H1 (cell line): ENCODE measurements at places on chromosomes 5 and 9.
A peak's percentile ranks its signal among the peaks of the same experiment; 100 is the strongest.

DNA sequence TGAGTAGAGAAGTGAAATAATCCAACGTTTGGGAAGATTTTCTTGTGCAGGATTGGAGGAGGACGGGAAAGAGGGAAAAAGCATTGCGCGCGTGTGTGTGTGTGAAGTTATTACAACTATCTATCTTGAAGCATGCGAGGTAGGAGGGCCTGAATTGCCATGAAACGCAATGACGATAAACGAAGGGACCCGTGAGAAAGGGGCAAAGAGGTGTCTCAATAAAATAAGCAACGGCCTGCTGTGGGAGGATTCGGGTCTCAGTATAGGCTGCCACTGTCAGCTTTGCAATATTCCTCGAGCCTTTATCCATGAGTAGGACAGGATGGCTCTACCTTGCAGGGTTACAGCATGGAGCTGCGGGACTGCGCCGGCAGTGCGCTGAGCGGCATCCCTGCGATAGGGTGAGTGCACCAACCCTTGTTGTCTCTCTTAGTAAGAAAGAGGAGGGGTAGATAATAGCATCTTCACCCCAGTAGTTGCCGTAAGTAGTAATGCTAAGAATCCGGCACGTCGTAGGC lies 631 bp upstream of the RCL1 start:
- H3K4me3 ChIP-seq, result peak overlapping the region; percentile 86
- H3K27ac ChIP-seq, result peak overlapping the region; percentile 47; the same call in 1 of the 2 replicates
- peaks cover 7% of the 10 kb centered on the region for H3K4me1 ChIP-seq
- no peak for DNase-seq

- no peaks in the 10 kb centered on the region; the same call in 1 of the 2 replicates for H3K4me1 ChIP-seq
- H3K27ac ChIP-seq, result no peak overlapping the region
- H3K27me3 ChIP-seq, result no peaks in the 10 kb centered on the region
- H3K36me3 ChIP-seq, result no peaks in the 10 kb centered on the region
Observed at GRCh38 chr5:96624596-96624995, 37.6 kb upstream of the CAST start.

DNA sequence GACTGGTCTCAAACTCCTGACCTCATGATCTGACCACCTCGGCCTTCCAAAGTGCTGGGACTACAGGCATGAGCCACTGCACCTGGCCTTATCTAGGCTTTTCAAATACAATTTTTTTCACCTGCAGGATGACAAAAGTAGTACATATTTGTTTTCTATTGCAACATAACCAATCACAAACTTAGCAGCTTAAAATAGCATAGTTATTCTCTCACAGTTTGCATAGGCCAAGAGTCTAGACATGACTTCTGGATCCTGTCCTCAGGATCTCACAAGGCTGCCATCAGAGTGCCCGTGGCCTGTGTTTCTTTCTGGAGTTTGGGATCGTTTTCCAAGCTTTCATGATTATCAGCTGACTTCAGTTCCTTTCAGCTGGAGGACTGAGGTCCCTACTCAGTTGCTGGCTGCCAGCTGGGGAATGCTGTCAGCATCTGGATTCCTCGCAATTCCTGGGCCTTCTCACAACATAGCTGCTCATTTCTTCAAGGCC lies 348.9 kb downstream of the ARHGEF28 start:
- DNase-seq, result no peak
- H3K27ac ChIP-seq, result no peak overlapping the region
- H3K36me3 ChIP-seq, result no peaks in the 10 kb centered on the region
- no peaks in the 10 kb centered on the region for H3K27me3 ChIP-seq

- DNase-seq, result peak; percentile 100
- peak overlapping the region; percentile 75 for H3K4me3 ChIP-seq
- H3K4me1 ChIP-seq, result peaks cover 9% of the 10 kb centered on the region
- H3K27ac ChIP-seq, result peak overlapping the region; percentile 80; the same call in 1 of the 2 replicates
- H3K27me3 ChIP-seq, result peaks cover 2% of the 10 kb centered on the region
Observed at GRCh38 chr9:127224178-127224882, 40.2 kb upstream of the GARNL3 start.

DNA sequence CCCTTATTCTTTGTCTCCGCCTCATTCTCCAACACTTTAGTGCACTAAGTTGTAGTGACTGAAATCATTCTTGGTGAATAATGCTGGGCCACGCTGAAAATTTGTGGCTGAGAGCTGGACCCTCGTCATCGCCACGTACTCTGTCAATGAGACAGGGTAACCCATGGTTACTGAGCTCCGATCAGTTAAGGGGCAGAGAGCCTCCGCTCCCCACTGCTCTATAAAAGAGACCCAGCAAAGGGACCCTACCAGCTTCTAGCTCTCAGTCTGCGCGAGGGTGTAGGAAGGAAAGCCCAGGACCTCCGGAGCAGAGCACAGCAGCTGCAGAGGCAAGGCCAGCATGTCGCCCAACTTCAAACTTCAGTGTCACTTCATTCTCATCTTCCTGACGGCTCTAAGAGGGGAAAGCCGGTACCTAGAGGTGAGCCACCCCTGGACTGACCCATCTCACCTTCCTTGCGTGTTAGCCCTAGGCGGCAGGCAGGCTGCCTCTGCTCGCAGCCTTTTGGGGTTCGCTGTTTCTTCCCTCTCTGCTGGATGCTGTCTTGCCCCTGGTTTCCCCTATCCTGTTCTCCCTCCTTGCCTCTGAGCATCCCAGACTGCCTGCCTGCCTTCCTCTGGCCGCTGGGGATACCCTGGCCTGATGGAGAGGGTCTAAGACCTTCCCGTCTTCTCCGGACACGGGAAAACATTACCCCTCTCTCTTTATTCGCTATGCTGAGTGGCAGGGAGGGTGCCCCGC lies at the start of gene CRHBP:
Gene CRHBP (plus strand): TSS at position 251 of the 742 bp plus-strand sequence. CDS start 90 bp downstream, at position 341.
- no peaks in the 10 kb centered on the region for H3K36me3 ChIP-seq
- H3K4me3 ChIP-seq, result peak within 1 kb of the TSS; percentile 49
- no peak within 1 kb of the TSS for H3K27ac ChIP-seq
- peaks cover 4% of the 10 kb centered on the region for H3K4me1 ChIP-seq
- peaks cover 48% of the 10 kb centered on the region for H3K27me3 ChIP-seq

GRCh38 chr9:136095070-136096058 lies at the start of gene NACC2:
Gene NACC2, minus strand, starts transcription at chr9:136095289. Its CDS starts 44,768 bp downstream, at chr9:136050521.
- no peak for DNase-seq
- H3K4me3 ChIP-seq, result peak within 1 kb of the TSS; percentile 40
- peaks cover 23% of the 10 kb centered on the region for H3K27me3 ChIP-seq
- peaks cover 11% of the 10 kb centered on the region for H3K4me1 ChIP-seq
- H3K27ac ChIP-seq, result no peak within 1 kb of the TSS
- no peaks in the 10 kb centered on the region for H3K36me3 ChIP-seq

- DNase-seq, result no peak
- H3K36me3 ChIP-seq, result no peaks in the 10 kb centered on the region
- no peaks in the 10 kb centered on the region for H3K4me1 ChIP-seq
- H3K27ac ChIP-seq, result no peak overlapping the region
Observed at GRCh38 chr9:70398145-70398556, 16.3 kb downstream of the KLF9 start.

GRCh38 chr5:128773378-128773777 lies 191.9 kb upstream of the SLC27A6 start:
- DNase-seq, result no peak
- no peaks in the 10 kb centered on the region for H3K36me3 ChIP-seq
- H3K27me3 ChIP-seq, result no peaks in the 10 kb centered on the region
- H3K4me3 ChIP-seq, result no peak overlapping the region

DNA sequence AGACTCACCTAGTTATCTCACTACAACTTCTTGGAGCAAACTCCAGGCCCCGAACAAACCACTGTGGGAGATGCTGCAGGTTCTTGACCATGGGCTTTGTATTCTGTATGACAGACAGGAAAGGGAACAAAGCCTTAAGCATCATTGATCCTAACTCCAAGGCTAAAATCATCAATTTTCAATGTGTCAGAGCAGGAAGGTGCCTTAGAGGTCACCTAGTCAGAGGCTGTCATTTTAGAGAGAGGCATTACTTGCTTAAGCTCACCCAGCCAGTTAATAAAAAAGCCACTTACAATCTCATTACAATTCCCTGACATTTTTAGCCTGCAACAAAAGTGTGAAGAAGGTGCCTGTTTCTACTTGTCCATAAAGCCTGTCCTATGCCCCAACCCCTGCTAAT lies 272.7 kb downstream of the FAM114A2 start:
- H3K36me3 ChIP-seq, result no peaks in the 10 kb centered on the region
- no peak for DNase-seq
- no peaks in the 10 kb centered on the region for H3K27me3 ChIP-seq
- no peak overlapping the region for H3K4me3 ChIP-seq
- H3K27ac ChIP-seq, result no peak overlapping the region

DNA sequence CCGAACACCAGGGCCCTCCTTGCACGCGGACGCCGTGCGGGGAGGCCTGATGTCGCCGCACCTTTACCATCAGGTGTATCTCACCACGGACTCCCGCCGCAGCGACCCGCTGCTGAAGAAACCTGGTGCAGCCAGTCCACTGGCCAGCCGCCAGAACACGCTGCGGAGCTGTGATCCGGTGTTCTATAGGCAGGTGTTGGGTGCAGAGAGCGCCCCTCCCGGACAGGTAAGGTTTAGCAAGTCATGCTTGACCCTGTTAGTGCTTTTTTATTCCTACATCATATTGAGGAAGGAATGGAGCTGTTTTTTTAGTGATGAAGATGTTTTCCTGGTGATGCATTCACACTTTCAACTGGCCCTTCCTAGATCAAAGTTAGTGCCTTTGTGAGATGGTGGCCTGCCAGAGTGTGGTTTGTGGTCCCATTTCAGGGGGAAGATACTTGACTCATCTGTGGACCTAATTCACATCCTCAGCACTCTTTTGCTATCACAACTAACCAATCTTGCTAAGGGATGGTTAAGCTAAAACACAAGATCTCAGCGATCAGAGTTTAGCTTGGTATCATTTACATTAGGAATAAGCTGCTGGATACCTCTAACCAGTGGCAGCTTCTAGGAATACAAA lies 2.7 kb downstream of the PCDHGC3 start:
- peaks cover 24% of the 10 kb centered on the region for H3K27me3 ChIP-seq
- H3K27ac ChIP-seq, result no peak overlapping the region
- H3K36me3 ChIP-seq, result no peaks in the 10 kb centered on the region
- peaks cover 6% of the 10 kb centered on the region; the same call in 1 of the 2 replicates for H3K4me1 ChIP-seq
- peak overlapping the region; percentile 41 for H3K4me3 ChIP-seq
- peak; percentile 54 for DNase-seq

DNA sequence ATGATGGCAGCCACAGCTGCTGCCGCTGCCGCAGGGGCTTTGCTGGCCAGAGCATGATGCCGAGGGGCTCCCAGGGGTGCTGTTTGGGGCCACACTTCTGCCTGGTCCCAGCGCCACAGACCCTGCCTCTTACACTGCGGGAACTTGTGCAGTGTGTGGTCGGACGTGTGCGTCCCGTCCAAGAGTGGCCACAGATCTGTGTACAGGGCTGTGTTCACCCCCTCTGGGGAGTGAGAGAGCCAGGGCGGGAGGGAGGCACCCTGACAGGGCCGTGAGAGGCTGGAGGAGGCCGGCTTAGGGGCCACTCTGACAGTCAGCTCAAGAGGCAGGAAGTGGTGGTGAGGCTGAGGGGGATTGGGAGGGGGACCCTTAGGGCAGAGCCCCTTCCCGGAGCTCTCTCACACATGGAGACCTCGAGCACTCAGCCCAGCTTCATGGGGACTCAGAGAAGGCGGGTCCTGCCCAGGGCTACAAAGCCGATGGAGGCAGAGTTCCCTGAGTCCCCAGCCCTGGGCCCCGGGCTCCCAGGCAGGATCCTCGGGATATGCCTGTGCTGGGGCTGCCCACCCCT lies 13.1 kb upstream of the CARD19 start:
- H3K4me3 ChIP-seq, result no peak overlapping the region
- H3K36me3 ChIP-seq, result no peaks in the 10 kb centered on the region
- no peak overlapping the region for H3K27ac ChIP-seq
- no peaks in the 10 kb centered on the region for H3K27me3 ChIP-seq

GRCh38 chr9:85871008-85871407 lies 69.9 kb upstream of the NAA35 start:
- no peaks in the 10 kb centered on the region for H3K27me3 ChIP-seq
- DNase-seq, result no peak
- H3K4me3 ChIP-seq, result no peak overlapping the region
- no peak overlapping the region for H3K27ac ChIP-seq

DNA sequence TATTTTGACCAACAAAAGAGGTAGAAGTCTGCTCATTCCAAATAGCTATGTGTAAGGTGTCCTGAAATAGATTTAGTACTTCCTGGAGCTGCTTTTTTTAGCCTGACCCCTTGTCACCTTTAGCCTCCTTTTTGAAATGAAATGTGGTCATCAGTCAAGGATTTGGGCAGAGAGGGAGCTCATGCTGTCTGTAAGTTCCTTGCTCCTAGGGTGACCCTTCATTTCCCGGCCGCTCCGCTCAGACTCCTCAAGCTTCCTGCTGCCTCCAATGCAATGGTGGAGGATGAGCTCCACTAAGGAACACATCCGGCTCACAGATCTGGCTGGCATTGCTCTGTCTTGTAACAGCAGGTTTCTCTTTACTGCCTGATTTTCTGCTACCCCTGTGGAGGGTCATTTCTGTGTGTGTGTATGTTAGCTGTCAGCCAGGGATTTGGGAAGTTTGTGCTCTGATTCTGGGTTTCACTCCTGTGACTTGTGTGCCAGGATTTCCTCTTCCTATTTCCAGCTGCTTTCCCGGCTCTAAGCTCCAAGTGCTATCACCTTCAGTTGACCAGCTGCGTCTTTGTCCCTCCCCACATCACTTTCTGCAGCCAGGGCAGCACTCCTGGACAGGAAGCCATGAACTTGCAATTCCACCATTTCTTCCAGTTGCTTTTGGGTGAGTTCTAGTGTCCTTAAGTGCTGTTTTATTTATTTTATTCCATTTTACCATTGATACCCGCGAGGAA lies 265.9 kb downstream of the ICE1 start:
- no peak for DNase-seq
- no peaks in the 10 kb centered on the region for H3K36me3 ChIP-seq
- no peak overlapping the region for H3K27ac ChIP-seq
- no peaks in the 10 kb centered on the region for H3K27me3 ChIP-seq
- no peaks in the 10 kb centered on the region for H3K4me1 ChIP-seq
- H3K4me3 ChIP-seq, result no peak overlapping the region

DNA sequence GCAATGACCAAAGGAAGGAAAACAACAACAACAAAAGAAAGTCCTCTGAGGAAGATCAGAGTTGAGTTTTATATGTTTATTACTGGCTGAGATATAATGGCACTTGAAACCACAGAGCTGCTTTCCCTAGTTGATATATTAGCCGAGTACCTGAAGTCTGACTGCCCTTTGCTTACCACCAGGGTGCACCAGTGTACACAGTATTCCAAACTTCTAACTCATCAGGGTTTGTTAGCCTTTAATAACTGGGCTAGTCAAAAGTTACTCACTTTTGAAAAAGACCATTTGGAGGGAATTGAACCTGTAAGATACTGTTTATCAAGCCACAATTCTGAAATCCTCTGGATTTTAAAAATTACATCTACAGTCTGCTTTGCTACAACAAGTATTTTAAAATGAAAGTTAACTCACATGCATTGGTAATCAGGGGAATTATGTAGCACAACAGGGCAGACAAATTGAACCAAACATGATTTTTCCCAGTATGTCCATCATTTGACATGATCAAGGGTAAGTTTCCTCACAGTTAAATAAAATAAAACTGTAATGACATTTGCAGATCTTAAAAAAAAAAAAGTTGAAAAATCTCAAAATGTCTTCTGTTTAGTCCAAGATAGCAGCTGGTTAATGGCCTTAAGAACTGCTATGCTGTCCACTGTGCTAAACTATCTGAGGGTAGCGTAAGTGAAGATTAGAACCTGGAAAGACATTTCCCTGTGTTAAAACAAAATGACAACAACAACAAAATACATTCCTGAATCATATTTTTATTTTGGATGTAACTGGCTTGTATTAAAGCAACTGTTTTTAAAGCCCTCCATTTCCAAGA lies 57.3 kb upstream of the C6 start:
- no peaks in the 10 kb centered on the region for H3K36me3 ChIP-seq
- no peak overlapping the region for H3K27ac ChIP-seq
- H3K27me3 ChIP-seq, result no peaks in the 10 kb centered on the region
